ENCODE measurements at places on chromosomes 7 and 10.

GRCh38 chr7:117597755-117598154, 117.9 kb downstream of the CFTR start:
- DNase-seq: no peak

DNA sequence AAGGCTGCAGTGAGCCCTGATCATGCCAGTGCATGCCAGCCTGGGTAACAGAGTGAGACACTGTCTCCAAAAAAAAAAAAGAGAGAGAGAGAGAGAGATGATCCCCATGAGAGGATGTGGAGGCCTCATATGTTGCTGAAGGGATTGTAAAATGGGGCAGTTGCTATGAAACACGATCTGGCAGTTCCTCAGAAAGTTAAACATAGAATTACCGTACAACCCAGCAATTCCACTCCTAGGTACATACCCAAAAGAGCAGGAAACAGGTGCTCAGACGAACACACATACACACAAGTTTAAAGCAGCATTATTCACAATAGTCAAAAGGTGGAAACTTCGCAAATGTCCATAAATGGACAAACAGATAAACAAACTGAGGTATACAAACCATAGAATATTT, 27.4 kb upstream of the CYTH3 start:
- no peak for DNase-seq

DNA sequence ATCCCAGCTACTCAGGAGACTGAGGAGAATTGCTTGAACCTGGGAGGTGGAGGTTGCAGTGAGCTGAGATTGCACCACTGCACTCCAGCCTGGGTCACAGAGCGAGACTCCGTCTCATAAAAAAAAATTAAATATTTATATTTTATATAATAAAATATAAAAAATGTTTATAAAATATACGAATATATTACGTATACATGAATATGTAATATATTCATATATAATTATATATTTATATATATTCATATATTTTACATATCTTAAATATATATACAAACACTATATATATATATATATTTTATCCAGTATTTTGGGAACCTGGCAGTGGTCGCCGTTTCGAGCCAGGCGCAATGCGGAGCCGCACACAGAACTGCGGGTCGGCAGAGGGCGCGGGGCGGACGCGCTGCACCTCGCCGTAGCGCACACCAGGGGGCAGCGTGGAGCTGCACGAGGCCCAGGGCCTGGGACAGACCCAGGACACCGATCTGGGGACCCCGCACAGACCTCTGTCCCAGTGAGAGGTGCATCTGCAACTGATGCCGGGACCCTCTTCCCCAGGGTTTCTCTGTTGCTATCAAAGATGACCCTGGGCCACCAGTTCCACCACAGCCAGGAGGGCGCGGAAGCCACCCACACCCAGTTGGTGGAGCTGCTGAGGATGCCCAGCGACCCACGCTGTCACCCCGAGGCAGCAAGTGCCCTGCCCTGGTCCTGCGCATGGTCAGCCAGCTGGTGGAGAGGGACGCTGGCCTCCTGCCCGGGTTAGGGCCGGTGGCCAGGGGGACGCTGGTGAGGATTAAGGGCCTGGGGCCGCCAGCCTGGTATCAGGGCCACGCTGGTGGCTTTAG, 22.7 kb downstream of the AP5Z1 start:
- DNase-seq: peak; percentile 74

DNA sequence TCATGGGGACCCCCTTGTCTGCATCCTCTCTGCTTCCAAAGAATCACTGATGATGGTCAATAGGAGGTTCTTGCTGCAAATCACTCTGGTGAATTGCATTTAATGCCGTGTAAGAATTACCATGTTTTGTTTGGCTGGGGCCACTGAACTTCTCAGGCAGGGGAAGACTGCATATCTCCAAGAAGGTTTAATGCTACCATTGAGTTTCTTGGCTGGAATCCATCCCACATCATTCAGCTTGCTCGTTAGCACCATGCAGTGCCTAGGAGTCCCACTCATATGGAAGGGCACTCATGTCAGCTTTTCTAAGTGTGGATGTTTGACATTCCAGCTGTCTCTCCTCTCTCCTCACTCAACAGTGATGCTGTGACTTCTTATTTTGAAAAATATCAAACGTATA, 50.2 kb upstream of the BAMBI start:
- no peak for DNase-seq

- no peak for DNase-seq
These were observed 109.5 kb upstream of the SDK1 start for GRCh38 chr7:3191548-3191947.

DNA sequence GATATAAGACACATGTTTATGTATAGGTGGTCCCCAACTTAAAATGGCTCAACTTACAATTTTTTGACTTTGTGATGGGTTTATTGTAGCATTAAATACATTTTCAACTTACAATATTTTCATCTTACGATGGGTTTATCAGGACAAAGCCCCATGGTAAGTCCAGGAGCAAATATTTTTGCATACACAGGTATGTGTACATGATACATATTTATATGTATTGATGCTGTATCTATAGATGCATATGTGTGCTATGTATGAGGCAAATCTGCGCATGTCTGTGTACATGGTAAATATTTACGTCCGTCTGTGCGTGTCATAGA, 664 bp upstream of the UBE3C start:
- no peak for DNase-seq

GRCh38 chr7:155003376-155004214, 671 bp upstream of the PAXIP1 start:
- peak; percentile 93 for DNase-seq

DNA sequence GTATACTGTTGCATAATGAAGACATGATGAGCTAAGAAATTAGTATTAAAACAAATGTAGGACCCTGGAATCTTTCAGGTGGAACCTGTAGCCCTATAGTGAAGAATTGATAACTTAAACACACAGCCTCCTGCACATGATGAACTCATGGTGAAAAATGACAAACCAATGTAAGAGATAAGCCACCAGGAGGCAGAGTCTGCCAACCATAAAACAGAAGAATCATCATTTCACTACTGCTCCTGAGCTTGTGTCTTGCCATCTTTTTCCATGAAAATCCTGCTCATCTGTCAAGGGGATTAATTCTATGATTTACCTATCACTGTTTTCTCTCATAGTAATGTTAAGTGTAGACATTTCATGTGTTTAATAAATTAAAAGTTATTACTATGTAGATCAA, 363.9 kb downstream of the MALRD1 start:
- DNase-seq: no peak

GRCh38 chr10:95275726-95276366, 15.0 kb downstream of the PDLIM1 start:
- no peak for DNase-seq

- DNase-seq: no peak
These were observed 145.5 kb upstream of the SEM1 start for GRCh38 chr7:96855139-96855538.

DNA sequence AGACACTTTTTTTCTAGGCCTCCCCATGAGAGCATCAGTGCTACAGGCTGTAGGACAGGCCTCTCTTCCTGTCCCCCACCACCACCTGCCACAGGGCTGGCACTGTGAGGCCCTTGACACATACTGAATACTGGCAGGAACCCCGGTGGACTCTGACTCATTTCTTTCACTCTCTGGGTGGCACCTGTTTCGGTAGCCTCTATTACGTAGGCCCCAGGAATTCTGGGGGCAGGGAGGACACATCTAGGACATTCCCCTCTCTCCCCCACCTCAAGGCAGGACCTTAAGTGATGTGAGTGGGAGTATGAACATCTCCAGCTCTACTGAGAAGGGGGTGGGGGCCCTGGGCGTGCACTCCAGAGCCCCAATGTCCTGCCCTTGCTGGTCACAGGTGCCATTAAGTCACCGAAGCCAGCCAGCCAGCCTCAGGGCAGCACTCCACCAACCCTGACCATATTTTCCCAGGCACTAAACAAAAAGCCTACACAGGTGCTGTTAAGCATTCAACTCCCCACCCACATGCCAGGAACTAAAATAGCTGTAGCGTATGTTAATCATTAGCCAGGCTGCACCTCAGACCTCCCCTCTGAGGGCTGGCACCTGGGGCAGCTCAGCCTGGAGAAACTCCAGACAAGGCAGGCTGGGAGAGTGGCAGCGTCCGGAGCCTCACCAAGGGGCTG, 8.9 kb downstream of the ANXA11 start:
- no peak for DNase-seq

DNA sequence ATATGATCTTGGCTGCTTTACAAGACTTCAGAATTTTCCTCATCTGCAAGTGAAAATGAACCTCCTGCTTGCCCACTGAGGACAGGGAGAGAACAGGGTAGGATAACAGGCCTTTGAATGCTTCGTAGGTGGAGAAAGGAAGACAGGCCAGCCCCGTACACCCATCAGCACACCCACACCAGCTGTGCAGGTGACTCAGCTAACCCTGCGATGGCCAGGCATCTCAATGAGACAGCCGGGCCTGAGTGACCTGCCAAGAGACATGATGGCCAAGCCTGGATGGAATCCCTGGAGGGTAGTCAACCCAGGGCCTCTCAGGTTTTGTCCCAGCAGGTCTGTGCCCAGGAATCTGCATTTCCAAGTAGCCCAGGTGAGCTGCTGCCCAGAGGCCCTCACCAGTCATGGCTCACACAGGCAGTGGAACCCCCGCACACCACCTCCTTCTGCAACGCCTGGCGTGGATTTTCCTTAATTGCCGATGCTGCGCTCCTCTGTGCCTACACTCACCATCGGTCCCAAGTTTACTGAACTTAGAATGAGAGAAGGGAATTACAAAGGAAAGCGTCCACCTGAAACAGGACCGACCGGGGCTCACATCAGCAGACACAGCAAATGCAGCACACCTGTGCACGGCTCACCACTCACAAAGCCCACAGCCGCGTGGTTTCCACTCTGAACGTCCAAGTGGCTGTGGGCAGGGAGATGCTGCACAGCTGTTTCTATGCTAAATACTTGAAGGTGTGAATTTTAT, 163.7 kb downstream of the DIP2C start:
- DNase-seq: no peak

- no peak for DNase-seq
These were observed 103.0 kb downstream of the CTBP2 start for GRCh38 chr10:125057158-125058001.

GRCh38 chr10:48550071-48550691, 54.7 kb downstream of the ARHGAP22 start:
- no peak for DNase-seq

- no peak for DNase-seq
These were observed 192.2 kb upstream of the RHOBTB1 start for GRCh38 chr10:61136139-61136538.

DNA sequence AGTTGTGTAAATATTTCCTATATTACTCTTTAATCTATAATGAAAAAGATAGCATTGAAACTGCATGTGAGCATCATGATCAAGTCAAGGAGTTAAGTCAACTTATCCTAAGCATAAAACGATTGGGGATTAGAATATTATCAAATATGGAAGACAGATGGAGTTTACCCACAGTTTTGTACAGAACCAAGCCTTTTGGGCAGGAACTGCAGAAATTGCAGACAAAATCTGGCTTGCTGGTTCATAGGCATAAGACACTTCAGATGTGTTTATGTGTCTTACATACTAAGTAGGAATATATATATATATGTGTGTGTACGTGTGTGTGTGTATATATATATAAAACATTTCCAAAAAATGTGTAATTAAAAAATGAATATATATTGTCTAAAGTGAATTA, 375.4 kb upstream of the TPK1 start:
- DNase-seq: no peak
